Kasumi-1 (cell line): ENCODE measurements at places on chromosomes 6 and 20.

- DNase-seq = no peak
These were observed 30.2 kb downstream of the ARHGAP18 start for GRCh38 chr6:129679758-129680157.

DNA sequence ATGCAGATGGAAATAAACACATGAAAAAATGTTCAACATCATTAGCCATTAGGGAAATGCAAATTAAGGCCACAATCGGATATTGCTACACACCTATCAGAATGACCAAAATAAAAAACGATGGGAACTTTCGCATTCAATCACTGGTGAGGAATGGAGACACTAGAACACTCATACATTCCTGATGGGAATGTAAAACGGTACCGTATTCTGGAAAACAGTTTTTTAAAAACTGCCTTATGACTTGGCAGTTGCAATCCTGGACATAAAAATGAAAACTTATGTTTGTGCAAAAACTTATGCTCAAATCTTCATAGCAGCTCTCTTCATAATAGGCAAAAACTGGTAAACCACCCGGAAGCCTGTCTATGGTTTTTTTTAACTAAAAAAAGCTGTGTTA is 146.0 kb downstream of the CEBPB start:
- DNase-seq = no peak

GRCh38 chr6:153962555-153962954 is 76.5 kb upstream of the OPRM1 start:
- DNase-seq = no peak

GRCh38 chr20:41274152-41274551 is 43.4 kb downstream of the ZHX3 start:
- no peak for DNase-seq

GRCh38 chr20:45649312-45649863 is 18.3 kb upstream of the WFDC9 start:
- no peak for DNase-seq

GRCh38 chr6:45664707-45665106 is 287.0 kb upstream of the SUPT3H start:
- no peak for DNase-seq

GRCh38 chr6:100877851-100878250 is 3.3 kb downstream of the ASCC3 start:
- no peak for DNase-seq

- DNase-seq = no peak
These were observed 536.8 kb downstream of the EYS start for GRCh38 chr6:65170273-65170672.

- DNase-seq = no peak
These were observed 8.2 kb downstream of the SENP6 start for GRCh38 chr6:75609639-75610590.
